ENCODE measurements at places on chromosomes 2 and 18.

GRCh38 chr2:239181074-239181902, 219.5 kb downstream of the HDAC4 start:
- DNase-seq, result no peak

DNA sequence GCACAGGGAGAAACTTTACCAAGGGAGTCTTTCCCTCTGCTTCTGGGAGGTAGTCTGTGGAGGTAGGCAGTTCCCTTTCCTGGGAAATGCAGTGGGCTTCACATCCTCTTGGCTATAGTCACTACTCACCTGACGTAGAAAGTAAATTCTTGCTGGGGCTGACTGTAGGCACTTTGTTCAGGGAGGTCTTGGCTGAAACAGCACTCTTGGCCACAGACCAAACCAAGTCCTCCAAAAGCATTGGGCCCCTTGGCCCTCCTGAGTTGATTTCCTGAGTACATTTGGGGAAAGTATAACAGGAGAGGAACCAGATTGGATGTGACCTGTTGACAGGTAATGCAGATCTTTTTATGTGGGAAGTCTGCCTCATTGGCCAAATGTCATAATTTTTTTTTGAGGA, 108.9 kb downstream of the MGAT5 start:
- no peak for DNase-seq

DNA sequence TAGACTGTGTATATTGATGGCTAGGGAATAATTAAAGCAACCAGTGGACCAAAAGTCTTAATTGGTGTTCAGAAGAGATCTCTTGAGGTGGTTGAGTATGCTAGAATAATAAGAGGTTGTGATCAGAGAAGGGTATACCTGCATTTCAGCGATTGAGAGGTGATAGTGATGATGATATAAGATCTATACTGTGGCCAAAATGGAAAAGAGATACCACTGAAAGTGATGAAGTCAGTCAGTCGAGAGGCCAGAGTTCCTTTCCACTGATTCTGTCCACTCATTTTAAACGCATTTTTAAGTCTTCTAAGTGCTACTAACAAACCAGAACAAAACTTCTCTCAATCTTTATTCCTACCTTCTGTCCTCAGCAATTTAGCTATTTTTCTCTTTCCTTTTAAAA, 32.9 kb downstream of the ACTR3 start:
- DNase-seq, result no peak

DNA sequence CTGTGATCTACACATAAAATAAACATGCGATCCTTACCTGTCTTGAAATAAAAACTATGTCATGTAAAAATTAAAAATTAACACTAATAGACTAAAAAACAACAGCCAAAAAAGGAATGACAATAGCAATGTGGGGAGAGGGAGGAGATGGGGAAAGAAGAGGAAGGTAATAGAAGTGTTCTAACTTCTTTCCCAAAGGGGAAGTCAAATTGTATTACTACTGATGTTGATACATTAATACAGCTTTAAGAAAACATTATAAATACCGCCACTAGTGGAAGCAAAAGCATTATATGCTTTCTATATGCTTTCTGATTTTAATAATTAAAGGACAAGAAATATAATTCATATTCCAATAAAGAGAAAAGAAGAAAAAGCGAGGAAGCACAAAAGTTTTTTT, 22.2 kb downstream of the ZNF516 start:
- DNase-seq, result no peak

DNA sequence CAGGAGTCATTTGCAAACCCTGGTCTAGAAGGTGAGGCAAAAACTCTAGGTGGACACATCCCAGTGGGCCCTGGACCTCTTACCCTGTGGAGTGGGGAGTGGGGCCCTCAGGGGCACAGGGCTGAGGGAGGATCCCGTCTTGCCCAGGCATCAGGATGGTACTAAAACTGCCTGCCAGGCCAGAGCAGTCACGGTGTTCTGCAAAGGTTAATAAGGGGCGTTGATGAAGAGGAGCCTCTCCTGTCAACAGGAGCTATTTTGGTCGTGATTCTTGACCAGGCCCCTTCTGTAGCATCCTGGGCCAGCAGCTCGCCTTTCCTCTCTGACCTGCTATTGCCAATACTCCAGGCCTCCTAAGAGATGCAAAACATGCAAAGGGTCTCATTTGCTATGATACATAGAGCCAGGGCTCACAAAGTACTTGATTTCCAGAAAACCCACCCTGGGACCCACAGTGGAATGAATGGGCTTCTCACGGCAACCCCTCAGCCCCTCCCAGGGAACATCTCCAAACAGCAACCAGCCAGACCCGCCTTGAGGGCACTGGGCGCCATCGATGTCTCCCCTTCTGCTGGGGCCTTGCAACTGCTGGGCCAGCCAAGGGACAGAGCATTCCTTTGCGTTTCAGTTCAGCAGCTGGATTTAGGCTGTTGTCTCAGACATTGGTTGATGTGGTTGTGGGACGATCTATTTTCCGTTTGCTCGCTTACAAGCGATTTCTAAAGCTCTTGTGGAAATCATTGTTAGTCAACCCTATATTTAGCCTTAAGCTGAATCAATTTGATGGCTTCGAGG, 111.1 kb downstream of the PDCL3 start:
- no peak for DNase-seq

DNA sequence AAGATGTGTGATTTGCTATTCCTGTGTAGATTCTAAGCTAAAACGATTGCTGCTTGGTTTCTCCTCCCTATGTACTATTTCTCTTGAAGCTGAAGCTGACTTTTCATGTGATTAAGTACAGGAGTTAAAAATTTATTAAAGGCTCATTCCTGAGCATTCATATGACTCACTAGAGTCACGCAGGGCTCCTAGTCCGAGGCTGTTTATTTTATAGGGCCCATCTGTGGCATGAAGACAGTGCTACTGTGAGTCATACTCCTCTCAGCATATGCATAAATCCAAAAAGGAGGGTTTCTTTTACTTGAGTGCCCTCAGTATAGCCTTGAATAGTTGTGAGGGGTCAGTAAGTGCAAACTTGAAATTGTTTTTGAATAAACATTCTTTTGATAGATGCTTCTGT, 378.8 kb downstream of the PTPRM start:
- DNase-seq, result no peak

GRCh38 chr2:53442783-53443182, 324.8 kb upstream of the CHAC2 start:
- no peak for DNase-seq

DNA sequence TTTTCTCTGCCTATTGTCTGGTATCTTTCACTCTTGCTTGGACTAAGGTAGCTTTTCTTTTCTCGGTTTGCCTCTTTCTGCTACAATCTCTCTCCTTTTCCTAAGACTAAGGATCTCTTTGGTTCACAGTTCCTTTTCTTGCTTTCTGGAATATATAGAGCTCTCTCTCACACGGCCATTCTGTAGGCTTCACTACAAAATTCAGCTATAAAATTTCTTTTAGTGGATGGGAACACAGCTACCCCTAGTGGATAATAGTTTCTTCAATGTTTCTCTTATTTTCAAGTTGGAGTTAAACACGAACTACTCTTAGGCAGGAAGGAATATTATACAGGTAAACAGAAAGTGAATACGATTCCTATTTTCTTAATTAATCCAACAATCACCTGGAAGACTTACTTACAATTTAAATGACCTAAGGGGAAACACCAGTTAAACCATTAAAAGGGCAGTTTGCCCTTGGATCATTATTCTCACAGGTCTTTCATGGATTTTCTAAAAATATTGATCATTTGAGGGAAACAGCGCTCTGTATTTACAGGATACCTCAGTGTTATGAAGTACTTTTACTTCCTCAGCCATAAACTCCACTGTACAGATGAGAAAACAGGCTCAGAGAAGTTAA, 140.5 kb downstream of the LRP2 start:
- DNase-seq, result no peak
